ENCODE measurements at places on chromosomes 4 and X.

DNA sequence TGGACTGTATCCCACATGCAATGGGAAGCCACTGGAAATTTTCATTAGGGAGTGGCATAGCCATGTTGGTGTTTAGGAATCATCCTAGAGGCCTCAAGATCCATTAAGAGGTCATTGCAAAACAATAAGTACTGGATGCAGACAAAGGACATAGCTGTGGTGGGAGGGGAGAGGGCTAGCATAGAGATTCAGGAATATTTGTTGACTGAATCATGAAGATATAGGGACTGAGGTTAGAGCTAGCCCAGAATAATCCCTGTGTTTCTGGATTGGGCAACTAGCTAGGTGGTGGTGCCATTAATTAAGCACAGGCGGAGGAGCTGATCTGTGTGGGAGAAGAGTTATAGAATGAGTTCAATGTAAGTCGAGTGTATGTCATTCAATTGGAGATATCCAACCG, 135.0 kb downstream of the RAB28 start:
- no peak for DNase-seq

- DNase-seq = no peak
Observed at GRCh38 chr4:43402393-43402792, 509.9 kb downstream of the GRXCR1 start.

GRCh38 chr4:41146716-41147506, 67.4 kb downstream of the APBB2 start:
- DNase-seq = no peak

- peak; percentile 15 for DNase-seq
Observed at GRCh38 chrX:81120258-81120935, 81.3 kb downstream of the HMGN5 start.

DNA sequence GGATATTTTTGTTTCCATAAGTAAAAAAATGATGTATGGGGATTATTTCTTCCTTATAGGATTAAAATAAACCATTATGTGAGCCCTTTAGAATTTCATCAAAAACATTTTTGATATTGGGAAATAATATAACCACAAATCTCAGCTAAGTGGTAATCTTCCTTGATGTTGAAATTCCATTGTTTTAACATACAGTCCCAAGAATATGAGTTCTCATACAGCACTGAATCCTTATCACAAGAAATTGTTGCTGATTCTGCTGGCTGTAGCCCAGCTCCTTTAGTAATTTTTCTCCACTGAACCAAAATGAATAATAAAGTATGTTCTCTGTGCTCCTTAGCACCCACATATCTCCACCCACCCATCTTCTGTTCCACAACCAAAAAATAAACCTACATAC, 41.9 kb upstream of the FAM47B start:
- no peak for DNase-seq
